GM06990 (cell line): ENCODE measurements at places on chromosomes 13 and 19.

- no peak for DNase-seq
Measured at GRCh38 chr13:40200273-40200978, 466.0 kb downstream of the FOXO1 start.

DNA sequence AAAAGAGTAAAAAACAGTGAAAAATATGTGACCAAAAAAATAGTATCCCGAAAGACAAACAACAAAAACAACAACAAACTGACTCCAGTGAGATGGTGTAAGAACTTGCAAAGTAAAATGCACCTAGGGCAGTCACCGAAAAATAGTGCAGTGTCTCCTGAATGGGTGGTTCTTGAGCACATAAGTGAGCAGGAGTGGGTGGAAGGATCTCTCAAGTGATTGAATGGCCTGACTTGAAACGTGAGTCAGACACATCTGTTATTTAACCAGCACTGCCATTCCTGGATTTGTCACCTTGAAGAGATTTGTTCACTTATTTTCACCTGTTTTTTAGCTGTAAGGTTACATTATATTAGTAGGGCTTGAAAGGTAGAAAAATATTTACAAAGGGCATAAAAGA lies 3.5 kb downstream of the ZNF738 start:
- no peak for DNase-seq

DNA sequence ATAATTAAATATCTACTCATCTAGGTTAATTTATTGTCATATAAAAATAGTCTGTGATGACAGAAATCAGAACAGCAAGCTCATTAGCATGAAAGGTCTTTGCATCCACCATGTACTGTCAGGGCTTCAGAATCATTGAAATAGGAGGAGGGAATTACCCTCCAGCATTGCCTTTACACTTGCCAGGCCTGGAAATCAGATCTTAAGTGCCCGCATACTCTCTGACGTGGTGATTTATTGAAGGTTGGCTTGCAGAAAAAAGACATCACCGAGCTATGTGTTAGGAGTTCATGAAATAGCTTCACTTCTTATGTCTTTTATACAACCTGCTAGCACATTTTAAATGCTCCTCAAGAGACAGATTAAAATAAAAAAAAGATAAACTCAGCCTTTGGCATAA lies 661.7 kb upstream of the SLITRK1 start:
- DNase-seq: no peak

- peak; percentile 31 for DNase-seq
Measured at GRCh38 chr19:43651758-43652545, 12.3 kb upstream of the CADM4 start.

- DNase-seq: no peak
Measured at GRCh38 chr19:53962887-53963431, at the start of gene CACNG8. CACNG8 (plus strand) TSS chr19:53962937.

DNA sequence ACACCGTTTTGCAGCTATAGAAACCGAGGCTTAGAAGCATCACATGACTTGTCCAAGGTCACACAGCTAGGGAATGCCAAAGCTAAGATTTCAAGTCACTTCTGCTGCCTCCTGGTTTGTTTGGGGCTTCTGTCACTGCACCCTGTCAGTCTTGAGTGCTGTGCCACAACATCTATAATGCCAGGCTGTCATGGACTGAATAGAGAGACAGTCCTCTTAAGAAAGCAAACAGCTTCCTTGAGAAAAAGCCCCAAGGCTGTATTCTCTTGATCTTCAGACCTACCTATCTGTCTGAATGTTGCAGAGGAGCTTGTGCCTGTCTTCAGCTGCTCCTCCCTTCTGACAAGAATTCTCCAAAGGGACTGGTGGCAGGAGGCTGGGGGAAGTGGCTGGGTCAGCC lies 81.6 kb downstream of the OLFM4 start:
- no peak for DNase-seq

DNA sequence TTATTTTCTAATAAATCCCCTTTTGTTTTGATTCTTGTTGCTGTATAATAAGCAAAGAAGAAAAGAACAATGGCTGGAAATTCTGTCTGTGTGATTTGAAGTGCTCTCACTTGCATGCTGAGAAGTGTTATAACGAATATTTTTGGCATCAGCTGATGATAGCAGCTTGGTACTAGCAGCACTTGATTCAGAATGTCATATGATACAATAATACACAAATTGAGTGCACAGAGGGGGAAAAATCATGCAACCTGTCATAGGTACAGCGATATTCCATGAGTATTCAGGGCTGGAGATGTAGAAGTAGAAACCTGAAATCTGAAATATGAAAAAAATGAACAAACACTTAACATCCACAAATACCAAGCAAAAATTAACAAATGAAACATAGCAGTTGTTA lies 108.1 kb downstream of the FGF14 start:
- DNase-seq: no peak

- no peak for DNase-seq
Measured at GRCh38 chr13:112699322-112699918, 9.6 kb downstream of the ATP11A start.

- DNase-seq: no peak
Measured at GRCh38 chr13:52846567-52847321, 1.7 kb downstream of the PCDH8 start.

- DNase-seq: no peak
Measured at GRCh38 chr13:97316390-97316789, 94.3 kb downstream of the MBNL2 start.

DNA sequence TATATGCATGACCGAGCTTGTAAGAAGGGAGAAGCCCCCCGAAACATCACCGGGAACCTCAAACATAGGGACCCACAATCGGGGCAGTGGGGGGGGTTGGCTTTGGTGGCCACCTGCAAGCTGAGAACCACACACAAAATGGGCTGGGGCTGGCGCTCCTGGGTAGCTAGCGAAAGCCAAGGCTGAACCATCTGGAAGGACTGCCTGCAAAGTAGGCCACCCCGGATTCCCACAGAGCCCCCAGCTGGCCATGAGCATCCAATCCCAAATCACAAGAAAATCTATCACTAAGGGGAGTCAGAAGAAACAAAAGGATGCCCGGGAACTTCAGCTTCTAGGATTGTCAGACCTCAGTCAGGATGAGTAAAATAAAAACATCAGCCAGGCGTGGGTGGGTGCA lies 2.8 kb upstream of the PSPN start:
- DNase-seq: no peak

- DNase-seq: no peak
Measured at GRCh38 chr19:56155124-56155687, 14.1 kb downstream of the ZNF444 start.

DNA sequence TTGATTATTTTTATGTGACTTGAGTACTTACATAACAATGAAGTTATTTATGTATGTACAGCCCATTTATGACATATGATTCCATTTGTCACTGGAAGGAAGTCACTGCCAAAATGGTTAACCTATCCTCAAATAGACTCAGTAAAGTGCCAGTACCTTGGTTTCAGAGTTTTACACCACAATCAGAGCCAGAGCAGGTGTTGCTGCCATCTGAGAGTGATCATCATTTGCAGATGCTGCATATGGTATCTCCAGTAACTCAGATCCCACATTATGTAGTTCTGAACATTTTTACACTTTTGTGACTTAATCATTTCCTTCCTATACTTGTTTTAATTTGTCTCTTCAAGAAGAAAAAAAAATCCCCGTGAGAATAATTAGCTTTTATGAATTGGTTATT lies 313.3 kb downstream of the HS6ST3 start:
- no peak for DNase-seq

- DNase-seq: no peak
Measured at GRCh38 chr19:45526143-45526542, 18.9 kb downstream of the VASP start.

DNA sequence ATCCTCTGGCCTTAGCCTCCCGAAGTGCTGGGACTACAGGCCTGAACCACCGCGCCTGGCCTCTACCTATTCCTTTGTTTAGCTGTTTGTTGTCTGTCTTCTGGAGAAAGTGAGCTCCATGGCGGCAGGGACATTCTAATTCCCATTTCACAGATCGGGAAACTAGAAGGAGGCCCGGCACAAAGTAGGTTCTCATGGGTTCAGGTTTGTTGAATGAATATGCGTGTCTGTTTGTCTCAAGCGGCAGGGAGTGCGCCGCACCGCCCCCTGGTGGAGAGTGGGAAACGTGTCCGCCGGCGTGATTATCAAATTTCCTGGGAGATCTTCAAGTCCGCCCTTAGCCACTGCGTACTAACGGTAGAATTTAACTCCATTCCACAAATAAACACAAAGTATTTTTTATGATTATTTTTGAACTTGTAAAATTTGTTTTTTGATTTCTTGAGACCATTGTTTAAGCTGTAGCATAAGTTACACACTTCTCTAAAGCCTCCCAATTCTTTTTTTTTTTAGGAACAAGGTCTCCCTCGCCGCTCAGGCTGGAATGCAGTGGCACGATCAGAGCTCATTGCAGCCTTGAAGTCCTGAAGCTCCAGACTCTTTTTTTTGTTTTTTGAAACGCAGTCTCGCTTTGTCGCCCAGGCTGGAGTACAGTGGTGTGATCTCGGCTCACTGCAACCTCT lies 8.9 kb upstream of the CCDC9 start:
- peak; percentile 75 for DNase-seq

DNA sequence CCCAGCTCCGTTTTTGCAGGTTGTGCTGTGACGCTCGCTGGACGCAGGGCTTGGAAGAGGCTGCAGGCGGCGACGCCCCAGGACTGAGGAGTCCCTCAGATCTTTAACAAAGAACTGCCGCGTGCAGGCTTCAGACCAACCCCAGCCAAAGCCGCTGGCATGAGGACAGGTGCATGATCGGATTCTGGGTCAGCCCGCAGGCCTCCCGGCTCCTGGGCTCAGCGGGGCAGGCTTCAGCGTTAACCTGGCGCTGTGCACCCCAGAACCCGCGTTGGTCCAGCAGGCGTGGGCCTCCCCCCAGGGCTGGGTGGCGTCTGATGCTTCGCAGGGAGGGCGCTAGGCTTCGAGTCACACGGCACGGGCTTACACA lies 920 bp upstream of the TIMM13 start:
- DNase-seq: peak; percentile 35

- no peak for DNase-seq
Measured at GRCh38 chr19:55132453-55133129, 15.2 kb upstream of the PPP1R12C start.

DNA sequence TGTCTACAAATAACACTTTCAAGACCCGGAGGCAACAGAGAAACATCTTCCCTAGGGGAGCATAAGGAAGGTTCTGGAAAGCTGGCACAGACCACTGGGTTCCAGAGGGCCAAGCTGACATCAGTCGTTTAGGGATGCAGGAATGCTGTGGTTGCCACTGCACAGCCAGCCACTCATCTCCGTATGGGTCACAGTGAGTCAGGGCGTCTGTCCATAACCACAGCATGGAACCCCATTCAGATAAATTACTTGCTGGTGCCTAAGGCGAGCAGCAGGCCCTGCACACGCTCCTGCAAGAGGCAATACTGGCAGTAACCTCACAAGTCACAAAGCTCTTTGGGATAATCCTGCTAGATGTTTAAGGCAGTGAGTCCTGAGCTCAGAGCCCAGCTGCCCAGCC lies 140.9 kb upstream of the UBL3 start:
- DNase-seq: no peak

DNA sequence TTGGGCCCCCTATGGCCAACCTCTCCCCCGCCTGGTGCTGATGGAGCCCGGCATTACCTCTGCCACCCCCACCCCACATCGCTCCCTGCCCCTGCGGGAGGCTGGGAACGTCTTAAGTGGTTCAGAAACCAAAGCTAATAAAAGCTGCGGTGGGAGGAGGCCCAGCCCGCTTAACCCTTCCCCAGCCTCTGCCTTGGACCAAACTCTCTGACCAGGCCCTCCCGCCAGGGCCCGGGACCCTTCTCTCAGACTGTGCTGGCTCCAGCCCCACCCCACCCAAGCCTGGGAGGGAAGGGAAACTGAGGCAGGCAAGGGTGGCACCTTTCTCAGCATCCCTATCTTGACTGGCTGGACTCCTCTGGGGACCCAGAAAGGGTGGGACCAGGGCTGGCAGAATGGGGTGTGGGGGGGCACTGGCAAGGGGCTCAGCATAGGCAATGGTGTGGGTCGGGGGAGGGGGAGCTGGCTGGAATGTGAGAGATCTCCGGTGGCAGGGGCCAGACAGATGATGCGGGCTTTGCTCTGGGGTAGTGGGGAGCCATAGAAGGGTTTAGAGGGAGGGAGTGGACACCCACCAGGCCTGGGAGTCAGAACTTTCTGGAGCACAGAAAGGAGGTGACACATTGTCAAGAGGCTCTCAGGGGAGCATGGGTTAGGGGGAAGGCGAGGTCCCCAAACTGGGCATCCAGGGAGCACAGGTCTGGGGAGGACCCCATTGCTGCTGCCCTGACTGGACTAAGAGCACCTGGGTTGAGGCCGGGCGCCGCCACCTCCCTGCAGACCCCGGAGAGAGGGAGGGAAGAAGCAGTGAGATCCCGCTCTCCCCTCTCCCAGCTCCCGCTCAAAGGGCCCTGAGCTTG lies 21.9 kb downstream of the SMIM24 start:
- DNase-seq: no peak

DNA sequence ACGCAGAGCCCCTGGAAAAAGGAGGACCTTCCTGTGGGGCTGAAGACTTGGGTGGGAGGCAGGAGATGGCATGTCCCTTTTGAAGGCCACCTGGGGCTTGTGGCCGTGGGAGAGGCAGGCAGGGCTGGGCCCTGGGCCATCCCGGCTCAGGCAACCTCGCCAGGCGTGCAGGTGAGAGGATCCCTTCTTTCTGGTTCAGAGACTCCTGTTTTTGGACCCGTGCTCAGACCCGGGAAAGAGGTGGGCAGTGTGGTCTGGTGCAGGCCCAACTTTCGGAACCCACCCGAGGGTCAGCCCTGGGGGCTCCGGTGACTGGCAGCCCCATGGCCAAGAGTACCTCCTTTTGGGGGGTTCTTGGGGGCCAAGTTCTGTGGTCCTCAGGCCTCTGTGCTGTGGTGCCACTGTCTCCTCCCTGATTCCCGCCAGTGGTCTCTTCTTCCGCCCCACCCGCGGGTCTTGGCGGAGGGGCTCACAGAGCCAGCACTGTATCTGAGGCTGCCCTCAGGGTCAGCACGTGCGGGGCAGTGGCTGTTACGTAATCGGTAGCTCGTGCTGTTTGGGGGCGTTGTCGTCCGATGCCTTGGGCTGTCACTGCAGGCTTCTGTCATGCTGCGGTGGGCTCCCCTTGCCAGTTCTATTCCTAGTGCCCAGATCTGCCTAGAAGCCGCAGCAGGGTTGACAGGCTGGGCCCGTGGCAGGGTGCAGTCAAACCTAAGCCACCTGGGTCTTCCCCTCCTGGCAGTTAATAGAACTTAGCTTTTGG lies 42.7 kb downstream of the KDM4B start:
- no peak for DNase-seq

GRCh38 chr19:58059003-58059670 lies at the start of gene ZNF135:
ZNF135 (plus strand) TSS chr19:58059282; CDS start chr19:58060003, 721 bp downstream.
- DNase-seq: no peak

GRCh38 chr13:94816256-94816655 lies 103.9 kb upstream of the SOX21 start:
- DNase-seq: no peak

- DNase-seq: no peak
Measured at GRCh38 chr13:97116754-97117153, 105.4 kb upstream of the MBNL2 start.

- no peak for DNase-seq
Measured at GRCh38 chr19:30634131-30634830, 262.1 kb downstream of the ZNF536 start.
